ENCODE measurements at places on chromosomes 6 and 20. TPM values are rescaled to one million over a fixed set of nuclear protein-coding genes. Genes with fewer than 3 reads are reported as not detected.

Gene GSTA1
- total RNA-seq = 8.6 TPM

Gene TMEM74B
- total RNA-seq = 0.13 TPM

Gene DDO
- 0.57 TPM for total RNA-seq

Gene STMND1
- not detected for total RNA-seq

Gene ROMO1
- total RNA-seq = 290 TPM

Gene HMGA1
- total RNA-seq = 236 TPM

DNA sequence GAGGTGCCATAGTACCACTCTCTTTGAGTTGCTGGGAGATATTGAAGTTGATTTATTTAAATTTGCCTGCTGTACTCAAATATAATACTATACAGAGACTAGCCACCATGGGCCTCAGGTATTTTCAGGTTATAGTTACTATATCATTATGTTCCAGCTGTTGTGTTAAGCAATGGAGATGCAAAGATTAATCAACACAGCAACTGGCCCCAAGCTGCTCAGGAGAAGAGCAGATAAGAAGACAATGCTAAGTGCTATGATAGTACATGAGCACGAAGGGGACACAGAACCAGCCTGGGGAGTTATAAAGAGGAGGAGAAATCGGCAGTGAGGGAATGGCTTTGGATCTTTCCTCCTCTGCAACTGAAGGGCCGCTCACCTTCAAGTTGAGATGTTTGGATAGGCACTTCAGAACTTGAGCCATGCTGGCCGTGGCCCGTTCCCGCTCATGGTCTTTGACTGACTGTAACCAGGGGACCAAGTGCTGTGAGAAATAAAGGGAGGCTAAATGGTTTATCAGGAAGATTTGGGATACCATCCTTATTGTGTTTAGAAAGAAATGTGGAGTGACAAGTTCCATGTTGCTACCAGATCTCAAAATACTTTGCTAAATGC, 24.3 kb upstream of the RPN2 start:
- H3K27ac ChIP-seq = no peak overlapping the region
- H3K4me3 ChIP-seq = no peak overlapping the region
- DNase-seq = no peak

- H3K36me3 ChIP-seq = no peaks in the 10 kb centered on the region
- H3K4me3 ChIP-seq = peak overlapping the region; percentile 40
- no peak overlapping the region for H3K27ac ChIP-seq
- no peaks in the 10 kb centered on the region for H3K4me1 ChIP-seq
- no peak for DNase-seq
Observed at GRCh38 chr6:63597141-63598048, 25.1 kb downstream of the LOC128125822 start.

DNA sequence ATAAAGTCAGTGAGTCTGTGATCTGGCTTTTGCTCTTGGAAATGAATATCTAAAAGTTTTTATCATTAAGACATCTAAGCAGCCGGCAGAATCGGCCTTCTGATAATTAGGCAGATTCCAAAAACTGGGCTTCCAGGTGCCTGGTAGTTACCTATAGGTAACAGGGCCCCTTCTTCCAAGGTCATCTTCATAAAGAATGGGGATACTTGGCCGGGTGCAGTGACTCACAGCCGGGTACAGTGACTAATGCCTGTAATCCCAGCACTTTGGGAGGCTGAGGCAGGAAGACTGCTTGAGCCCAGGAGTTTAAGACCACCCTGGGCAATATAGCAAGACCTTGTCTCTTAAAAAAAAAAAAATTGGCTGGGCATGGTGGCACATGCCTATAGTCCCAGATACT, 12.9 kb upstream of the RBL1 start:
- H3K27ac ChIP-seq = no peak overlapping the region
- H3K4me3 ChIP-seq = no peak overlapping the region
- no peaks in the 10 kb centered on the region for H3K36me3 ChIP-seq
- no peaks in the 10 kb centered on the region for H3K27me3 ChIP-seq

GRCh38 chr20:9919271-9920014, 80.6 kb upstream of the PAK5 start:
- H3K4me3 ChIP-seq = no peak overlapping the region
- no peaks in the 10 kb centered on the region for H3K27me3 ChIP-seq
- peaks cover 5% of the 10 kb centered on the region for H3K4me1 ChIP-seq
- H3K36me3 ChIP-seq = no peaks in the 10 kb centered on the region

DNA sequence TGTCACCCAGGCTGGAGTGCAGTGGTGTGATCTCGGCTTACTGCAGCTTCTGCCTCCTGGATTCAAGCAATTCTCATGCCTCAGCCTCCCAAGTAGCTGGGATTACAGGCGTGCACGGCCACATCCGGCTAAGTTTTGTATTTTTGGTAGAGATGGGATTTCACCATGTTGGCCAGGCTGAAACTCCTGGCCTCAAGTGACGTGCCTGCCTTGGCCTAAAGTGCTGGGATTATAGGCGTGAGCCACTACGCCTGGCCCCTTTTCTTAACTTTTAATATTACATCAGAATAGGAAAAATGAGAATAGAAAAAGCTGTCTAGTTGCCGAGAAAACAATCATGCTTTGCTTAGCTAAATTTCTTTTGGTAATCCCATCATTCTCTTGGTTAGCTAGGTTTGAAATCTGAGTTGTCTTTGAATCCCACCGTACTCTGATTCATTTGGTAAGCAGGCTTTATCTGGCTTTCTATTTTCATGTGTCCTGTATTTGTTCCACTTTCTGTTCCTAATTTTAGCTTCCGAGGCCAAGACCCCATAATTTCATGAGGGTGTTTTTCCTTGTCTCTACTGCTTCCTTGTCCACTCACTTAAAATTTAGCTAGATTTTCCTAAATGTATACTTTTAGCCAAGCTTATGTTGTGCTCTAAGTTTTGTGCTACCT, 83.5 kb downstream of the NCOA3 start:
- H3K36me3 ChIP-seq = peaks cover 50% of the 10 kb centered on the region
- H3K27me3 ChIP-seq = no peaks in the 10 kb centered on the region
- no peak overlapping the region for H3K4me3 ChIP-seq
- H3K4me1 ChIP-seq = no peaks in the 10 kb centered on the region

DNA sequence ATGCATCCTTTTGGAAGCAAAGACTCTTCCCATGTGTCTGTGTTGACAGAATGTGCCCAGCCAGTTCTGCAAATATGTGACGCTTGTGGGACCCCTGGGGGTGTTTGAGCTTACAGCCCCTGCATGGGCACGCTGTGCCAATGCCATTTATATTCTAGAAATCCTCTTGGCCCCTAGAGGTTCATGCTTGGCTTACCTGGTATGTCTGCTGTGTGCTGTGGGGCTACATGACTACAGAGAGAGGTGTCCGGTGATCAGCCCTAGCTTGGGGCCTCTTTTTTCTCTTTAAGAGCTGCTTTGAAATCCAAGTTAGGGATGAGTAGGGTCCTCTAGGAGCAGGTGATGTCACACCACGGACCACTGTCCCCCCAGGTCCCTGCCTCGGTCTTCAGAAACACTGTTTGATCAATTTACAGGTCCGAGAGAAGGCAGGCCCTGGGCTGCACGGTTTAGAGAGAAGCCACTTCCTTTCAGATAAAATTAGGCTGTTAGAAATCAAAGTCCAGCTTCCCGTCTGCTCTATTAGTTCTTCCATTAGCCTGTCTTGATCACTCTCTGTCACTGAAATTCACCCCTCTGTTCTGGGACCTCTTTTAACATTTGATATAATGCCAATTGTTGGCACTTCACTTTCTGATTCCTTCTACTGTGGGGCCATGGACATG, 26.5 kb downstream of the BCAS4 start:
- no peak for DNase-seq
- peaks cover 22% of the 10 kb centered on the region for H3K4me1 ChIP-seq
- H3K27me3 ChIP-seq = no peaks in the 10 kb centered on the region
- no peak overlapping the region for H3K27ac ChIP-seq
- no peaks in the 10 kb centered on the region for H3K36me3 ChIP-seq

DNA sequence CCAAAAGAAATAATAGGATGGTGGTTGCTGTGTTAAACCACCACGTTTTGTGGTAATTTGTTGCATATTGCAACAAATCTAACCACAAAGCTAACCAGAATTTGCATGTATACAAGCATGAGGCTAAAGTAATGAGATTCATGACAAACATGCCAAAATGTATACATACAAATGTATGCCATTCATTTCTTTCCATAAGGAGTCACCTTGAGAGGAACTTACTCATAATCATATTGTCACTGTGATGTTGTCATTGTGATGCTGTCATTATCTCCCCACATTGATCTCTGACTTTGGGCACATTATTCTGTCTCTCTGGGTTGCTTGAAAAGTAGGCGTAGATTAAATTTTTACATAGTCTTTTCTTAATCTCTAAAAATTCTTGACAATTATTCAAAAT, 886.8 kb upstream of the FLRT3 start:
- no peak for DNase-seq
- H3K4me1 ChIP-seq = no peaks in the 10 kb centered on the region
- H3K4me3 ChIP-seq = no peak overlapping the region
- no peaks in the 10 kb centered on the region for H3K36me3 ChIP-seq

DNA sequence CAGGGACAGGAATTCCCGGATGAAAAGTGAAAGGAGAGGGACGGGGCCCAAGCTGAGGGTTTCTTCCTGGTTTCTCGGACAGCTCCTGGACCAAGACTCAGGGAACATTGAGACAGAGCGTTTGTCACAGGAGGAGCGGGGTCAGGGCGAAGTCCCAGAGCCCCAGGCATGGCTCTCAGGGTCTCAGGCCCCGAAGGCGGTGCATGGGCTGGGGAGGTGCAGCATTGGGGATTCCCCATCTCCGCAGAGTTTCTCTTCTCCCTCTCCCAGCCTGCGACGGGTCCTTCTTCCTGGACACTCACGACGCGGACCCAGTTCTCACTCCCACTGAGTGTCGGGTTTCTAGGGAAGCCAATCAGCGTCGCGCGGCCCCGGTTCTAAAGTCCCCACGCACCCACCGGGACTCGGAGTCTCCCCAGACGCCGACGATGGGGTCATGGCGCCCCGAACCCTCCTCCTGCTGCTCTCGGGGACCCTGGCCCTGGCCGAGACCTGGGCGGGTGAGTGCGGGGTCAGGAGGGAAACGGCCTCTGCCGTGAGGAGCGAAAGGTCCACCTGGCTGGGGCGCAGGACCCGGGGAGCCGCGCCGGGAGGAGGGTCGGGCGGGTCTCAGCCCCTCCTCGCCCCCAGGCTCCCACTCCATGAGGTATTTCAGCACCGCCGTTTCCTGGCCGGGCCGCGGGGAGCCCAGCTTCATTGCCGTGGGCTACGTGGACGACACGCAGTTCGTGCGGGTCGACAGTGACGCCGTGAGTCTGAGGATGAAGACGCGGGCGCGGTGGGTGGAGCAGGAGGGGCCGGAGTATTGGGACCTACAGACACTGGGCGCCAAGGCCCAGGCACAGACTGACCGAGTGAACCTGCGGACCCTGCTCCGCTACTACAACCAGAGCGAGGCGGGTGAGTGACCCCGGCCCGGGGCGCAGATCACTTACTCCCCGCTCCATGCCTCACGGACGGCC, 54.6 kb upstream of the POLR1H start:
- peaks cover 6% of the 10 kb centered on the region for H3K27me3 ChIP-seq
- peak overlapping the region; percentile 46 for H3K4me3 ChIP-seq
- peaks cover 12% of the 10 kb centered on the region for H3K4me1 ChIP-seq

GRCh38 chr6:121302882-121303281, 31.4 kb downstream of the TBC1D32 start:
- no peak overlapping the region for H3K27ac ChIP-seq
- DNase-seq = no peak
- H3K27me3 ChIP-seq = no peaks in the 10 kb centered on the region

DNA sequence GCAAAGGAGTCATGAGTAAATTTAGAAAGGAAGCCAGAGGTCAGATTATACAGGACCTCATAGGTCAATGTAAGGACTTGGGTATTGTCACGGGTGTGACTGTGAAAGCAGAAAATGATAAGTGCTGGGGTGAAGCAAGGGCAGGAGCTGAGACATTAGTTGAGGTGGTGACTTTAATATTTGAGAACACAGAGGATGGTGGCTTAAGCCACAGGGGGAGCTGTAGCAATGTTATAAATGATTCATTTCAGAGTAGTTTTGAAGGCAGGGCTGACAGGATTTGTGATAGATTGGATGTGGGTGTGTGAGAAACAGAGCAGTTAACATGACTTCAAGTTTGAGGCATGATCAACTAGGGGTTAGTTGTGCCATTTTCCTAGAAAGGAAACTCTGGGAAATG, 659.9 kb downstream of the EPM2A start:
- no peak overlapping the region for H3K4me3 ChIP-seq
- no peaks in the 10 kb centered on the region for H3K27me3 ChIP-seq
- DNase-seq = no peak
- H3K36me3 ChIP-seq = no peaks in the 10 kb centered on the region
- no peak overlapping the region for H3K27ac ChIP-seq
- H3K4me1 ChIP-seq = no peaks in the 10 kb centered on the region

DNA sequence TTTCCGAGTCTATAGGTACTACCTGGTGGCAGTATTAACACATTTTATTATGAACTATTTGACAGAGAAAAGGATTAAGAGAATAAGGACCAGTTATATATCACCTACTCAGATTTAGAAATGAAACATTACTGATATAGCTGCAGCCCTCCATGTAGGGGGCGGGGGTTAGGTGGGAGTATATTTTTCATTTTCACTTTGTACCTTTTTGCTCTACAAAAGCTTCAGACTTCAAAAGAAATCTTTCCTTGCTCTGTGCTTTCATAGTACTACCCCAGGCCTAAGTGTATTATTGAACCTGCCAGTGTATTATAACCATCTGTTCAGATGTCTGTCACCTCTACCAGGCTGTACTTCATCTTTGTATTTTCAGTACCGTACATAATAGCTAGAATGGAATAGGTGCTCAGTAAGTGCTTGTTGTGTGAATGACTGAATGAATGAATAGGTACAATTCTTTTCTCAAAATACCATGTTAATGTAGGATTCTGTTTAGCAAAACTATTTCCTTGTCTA, 43.0 kb downstream of the CDKAL1 start:
- H3K27me3 ChIP-seq = no peaks in the 10 kb centered on the region
- no peak for DNase-seq
- H3K4me3 ChIP-seq = no peak overlapping the region
- no peak overlapping the region for H3K27ac ChIP-seq

- no peak for DNase-seq
- H3K27ac ChIP-seq = no peak overlapping the region
- H3K4me1 ChIP-seq = no peaks in the 10 kb centered on the region
Observed at GRCh38 chr6:162849269-162849668, 121.5 kb downstream of the PACRG start.

- H3K27ac ChIP-seq = peak overlapping the region; percentile 18
- no peak for DNase-seq
- H3K27me3 ChIP-seq = no peaks in the 10 kb centered on the region
Observed at GRCh38 chr6:148479497-148479896, 136.9 kb downstream of the SASH1 start.

- DNase-seq = no peak
- H3K36me3 ChIP-seq = peaks cover 22% of the 10 kb centered on the region
- no peaks in the 10 kb centered on the region for H3K27me3 ChIP-seq
- peak overlapping the region; percentile 80 for H3K4me3 ChIP-seq
- H3K27ac ChIP-seq = peak overlapping the region; percentile 96
- H3K4me1 ChIP-seq = peaks cover 28% of the 10 kb centered on the region
Observed at GRCh38 chr6:42140032-42140431, 2.4 kb downstream of the C6orf132 start.

GRCh38 chr20:4022386-4023286, 7.3 kb upstream of the RNF24 start:
- DNase-seq = no peak
- H3K4me1 ChIP-seq = peaks cover 7% of the 10 kb centered on the region
- no peaks in the 10 kb centered on the region for H3K27me3 ChIP-seq
- no peak overlapping the region for H3K4me3 ChIP-seq
- no peak overlapping the region for H3K27ac ChIP-seq
- no peaks in the 10 kb centered on the region for H3K36me3 ChIP-seq

Measured in esophagus squamous epithelium (tissue), 5 donors.